ENCODE measurements at places on chromosomes 13 and 19.

GRCh38 chr13:112623051-112623711, 35.2 kb upstream of the TUBGCP3 start:
- DNase-seq = no peak

DNA sequence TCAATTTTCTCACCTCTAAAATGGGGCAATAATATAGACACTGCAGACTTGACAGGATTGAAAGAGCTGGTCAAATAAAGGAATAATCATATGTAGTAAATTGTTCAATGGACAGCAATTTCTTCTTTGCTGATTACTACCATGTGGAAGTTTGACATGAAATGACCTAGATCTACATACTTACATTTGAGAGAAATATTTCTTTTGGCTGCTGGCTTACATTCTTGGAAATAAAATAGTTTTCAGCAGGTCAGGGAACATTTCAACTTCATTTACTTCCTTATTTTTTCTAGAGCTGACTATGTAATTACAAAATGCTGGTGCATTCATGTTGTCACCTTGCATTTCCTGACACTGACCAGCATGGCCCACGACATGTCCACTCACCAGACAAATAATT, 294.6 kb upstream of the MIR17HG start:
- DNase-seq = no peak

GRCh38 chr19:49896863-49897621, at the start of gene IL4I1:
Gene IL4I1 (minus strand): TSS chr19:49896887. CDS start chr19:49896160, 727 bp downstream.
- DNase-seq = peak; percentile 73

DNA sequence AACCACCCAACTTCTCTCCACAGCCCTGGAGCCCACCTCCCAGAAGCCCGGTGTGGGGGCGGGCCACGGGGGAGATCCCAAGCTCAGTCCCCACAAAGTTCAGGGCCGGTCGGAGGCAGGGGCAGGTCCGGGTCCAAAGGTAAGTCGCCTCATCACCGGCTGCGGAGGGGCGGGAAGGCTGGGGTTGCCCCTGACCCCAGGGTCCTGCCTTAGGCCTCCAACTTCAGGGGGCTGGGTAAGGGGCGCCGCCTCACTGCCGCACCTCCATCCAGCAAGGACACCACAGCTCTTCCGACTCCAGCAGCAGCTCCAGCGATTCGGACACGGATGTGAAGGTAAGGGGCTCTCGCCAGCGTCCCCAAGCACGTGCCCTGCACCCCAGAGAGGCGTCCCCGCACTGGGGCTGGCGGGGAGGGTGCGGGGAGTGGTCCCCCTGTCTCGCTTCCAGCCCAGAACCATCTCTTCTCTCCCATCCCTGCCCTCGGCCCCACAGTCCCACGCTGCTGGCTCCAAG, 358 bp downstream of the C19orf33 start:
- DNase-seq = no peak

DNA sequence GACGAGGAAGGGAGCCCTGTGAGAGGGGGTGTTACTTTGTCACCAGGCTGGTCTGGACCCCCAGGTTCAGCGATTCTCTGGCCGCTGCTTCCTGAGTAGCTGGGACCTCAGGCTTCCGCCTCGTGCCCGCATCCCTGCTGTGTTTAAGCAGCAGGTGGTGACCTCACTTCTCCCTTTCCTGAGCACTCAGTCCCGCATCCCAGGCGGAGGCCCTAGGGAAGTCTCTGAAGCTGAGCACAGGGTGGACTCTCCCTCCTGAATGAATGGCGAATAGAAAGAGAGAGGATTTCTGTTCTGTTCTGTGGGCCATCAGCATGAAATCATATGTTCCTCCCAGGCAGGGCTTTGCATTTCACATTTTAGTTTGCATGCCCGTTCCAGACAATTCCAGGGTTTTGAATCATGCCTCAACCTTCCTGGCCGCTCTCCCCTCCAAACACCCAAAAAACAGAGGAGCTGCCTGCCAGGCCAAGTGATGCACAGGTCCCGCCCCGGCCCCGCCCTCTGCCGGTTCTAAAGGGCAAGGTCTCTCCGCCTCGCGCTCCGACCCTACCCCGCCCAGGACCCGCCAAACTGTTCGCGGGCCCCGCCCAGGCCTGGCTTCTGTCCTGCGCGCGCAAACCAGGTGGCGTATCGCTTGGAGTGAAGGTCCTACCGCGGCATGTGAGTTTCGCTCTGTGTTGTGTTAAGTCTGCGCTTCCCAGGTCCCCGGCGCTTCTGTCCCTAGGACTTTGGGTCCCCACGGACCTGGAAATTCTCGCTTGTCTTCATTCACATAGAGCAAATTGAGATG, 35.1 kb upstream of the ZNF808 start:
- no peak for DNase-seq

GRCh38 chr13:58488251-58488650, 856.7 kb downstream of the PCDH17 start:
- no peak for DNase-seq

DNA sequence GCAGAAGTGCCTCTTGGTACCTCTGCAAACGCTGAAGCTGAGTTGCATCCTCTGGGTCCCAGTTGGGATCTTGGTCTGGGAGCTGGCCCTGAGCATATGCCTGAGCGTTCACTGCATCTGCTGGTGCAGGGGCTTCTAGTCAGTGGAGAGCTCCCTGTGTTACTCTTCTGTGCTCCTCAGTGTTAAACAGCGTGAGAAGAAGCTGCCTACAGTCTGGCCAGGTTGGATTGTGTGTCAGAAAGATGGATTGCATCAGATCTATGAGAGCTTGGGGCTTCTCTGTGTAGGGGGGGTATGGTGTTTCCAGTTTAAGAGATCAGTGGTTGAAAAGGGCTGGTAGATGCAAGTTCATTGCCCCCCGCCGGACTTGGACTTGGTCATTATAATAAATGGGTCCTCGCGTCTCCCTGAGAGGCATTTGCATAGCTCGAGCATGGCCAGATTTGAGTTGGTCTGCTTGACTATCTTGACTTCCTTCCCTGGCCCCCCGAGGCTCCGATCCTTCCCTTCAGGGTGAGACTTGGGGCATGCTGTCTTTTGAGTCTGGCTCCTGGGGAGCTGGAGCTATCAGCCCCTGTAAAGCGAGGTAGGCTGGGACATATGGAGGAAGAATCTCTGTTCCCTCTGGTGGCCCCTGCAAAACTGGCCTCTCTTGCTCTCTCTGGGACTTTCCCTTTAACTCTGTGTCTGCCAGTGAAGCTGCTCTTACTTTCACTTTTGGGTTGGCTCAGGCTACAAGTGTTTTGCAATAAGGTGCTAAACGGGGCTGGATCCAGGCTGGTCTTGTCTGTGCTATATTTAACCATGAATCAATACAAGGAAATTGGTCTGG, 52.9 kb downstream of the OR10H4 start:
- no peak for DNase-seq
